ENCODE measurements at places on chromosomes 2 and 18. TPM values are rescaled to one million over a fixed set of nuclear protein-coding genes. Genes with fewer than 3 reads are reported as not detected.
A peak's percentile ranks its signal among the peaks of the same experiment; 100 is the strongest.

Gene GPR155
- 2.7 TPM for total RNA-seq

Gene RBKS
- total RNA-seq, result 4.1 TPM

Gene LHCGR
- total RNA-seq, result not detected

Gene SERPINB4
- not detected for total RNA-seq

Gene CAPN14
- total RNA-seq, result 0.21 TPM

- no peak overlapping the region for H3K4me3 ChIP-seq
- no peaks in the 10 kb centered on the region for H3K27me3 ChIP-seq
- no peak overlapping the region for H3K27ac ChIP-seq
- no peak for DNase-seq
- no peaks in the 10 kb centered on the region for H3K4me1 ChIP-seq
Observed at GRCh38 chr18:68733707-68734106, 18.8 kb upstream of the TMX3 start.

DNA sequence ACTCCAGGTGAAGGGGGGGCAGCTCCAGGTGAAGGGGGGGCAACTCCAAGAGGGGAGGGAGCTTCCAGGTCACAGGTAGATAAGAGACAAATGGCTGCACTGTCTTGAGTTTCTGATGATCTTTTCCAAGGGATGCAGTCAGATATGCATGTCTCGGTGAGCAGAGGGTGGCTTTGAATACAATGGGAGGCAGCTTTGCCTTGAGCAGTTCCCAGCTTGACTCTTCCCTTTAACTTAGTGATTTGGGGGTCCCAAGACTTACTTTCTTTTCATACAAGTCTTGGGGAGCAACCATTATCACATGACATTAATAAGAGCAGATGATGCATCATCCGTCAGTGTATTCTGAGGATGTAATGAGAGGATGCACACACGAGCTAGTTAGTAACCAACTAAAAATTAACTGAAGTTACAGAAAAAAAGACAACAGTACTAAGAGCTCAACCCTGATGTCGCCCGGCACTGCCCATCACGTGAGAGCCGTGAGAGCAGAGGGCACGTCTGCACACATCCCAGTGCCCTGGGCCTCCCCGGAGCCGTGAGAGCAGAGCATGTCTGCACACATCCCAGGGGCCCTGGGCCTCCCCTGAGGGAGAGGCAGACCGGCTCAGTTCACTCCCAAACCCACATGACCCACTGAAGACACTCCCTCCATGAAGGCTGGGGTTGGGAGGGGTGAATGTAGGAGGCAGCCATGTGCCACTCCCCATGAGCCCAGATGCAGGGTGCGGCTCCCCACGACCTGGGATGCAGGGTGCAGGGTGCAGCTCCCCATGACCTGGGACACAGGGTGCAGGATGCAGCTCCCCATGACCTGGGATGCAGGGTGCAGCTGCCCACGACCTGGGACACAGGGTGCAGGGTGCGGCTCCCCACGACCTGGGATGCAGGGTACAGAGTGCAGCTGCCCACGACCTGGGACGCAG lies 39.4 kb downstream of the PXDN start:
- peaks cover 30% of the 10 kb centered on the region for H3K4me1 ChIP-seq
- no peaks in the 10 kb centered on the region for H3K36me3 ChIP-seq
- no peak overlapping the region for H3K4me3 ChIP-seq
- H3K27me3 ChIP-seq, result no peaks in the 10 kb centered on the region
- no peak overlapping the region for H3K27ac ChIP-seq

- H3K27me3 ChIP-seq, result peaks cover 49% of the 10 kb centered on the region
- peak; percentile 36 for DNase-seq
- H3K27ac ChIP-seq, result no peak overlapping the region
- H3K36me3 ChIP-seq, result no peaks in the 10 kb centered on the region
- H3K4me3 ChIP-seq, result peak overlapping the region; percentile 42
- no peaks in the 10 kb centered on the region for H3K4me1 ChIP-seq
Observed at GRCh38 chr18:72542342-72542741, 1.8 kb downstream of the CBLN2 start.
